ENCODE measurements at places on chromosomes 11 and 22.
A peak's percentile ranks its signal among the peaks of the same experiment; 100 is the strongest.

DNA sequence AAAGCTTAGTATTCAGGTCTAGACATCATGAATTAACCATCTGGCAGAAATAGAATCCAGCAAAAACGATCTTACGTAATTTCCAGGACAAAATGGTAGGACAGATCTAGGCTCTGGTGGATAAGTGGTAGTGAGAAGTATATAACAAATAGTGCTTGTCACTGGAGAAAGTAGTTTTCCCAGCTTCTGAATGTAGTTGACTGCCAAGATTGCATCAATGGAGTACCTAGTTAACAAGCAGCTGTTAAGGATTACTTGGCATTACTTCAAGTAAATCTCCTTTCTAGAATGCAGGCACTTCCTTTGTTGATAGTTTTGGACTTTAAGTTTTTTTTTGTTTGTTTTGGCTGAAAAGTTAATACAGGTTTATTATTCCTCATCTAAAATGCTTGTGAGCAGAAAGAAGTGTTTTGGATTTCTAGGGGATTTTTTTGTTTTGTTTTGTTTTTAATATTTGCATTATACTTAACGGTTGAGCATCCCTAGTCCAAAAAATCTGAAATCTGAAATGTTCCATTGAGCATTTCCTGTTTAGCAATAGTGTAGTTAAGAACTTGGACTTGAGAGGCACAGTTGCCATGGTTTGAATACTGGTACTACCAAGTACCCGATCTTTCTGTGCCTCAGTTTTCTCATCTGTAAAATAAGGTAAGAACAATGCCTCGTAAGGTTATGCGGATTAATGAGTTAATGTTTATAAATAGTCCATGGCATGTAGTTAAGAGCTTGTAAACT is 20.3 kb downstream of the FAM118B start:
- no peak for DNase-seq

DNA sequence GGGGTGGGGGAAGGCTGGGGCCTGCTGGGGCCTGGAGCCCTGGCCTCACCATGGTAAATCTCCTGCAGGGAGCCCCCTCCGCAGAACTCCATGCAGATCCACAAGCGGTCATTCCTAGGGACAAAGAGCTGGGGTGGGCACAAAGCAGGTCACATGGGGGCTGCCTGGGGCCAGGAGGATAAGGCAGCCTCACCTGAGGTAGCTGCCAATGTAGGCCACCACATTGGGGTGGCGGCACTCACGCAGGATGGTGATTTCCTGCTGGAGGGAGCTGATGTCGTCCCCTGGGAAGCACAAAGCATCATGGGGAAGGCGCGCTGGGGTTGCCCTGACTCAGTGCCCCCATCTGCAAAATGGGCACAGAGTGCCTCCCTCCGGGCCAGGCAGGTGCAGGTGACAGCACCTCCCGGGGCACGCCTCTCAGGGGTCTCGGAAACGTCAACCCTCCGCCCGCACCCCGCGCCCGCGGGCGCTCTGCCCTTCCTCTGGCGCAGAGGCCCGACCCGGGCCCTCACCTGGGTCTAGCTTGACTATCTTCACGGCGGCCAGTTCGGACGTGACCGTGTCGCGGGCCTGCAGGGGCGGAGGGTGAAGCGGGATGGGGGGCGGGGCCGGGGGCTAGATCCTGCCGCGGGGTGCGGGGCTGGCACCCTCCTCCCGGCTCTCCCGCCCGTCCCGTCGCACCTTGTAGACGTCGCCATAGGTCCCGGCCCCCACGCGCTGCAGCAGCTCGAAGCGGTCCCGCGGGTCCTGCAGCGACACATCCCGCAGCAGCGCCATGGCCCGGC is 450 bp downstream of the MAP4K2 start:
- no peak for DNase-seq

DNA sequence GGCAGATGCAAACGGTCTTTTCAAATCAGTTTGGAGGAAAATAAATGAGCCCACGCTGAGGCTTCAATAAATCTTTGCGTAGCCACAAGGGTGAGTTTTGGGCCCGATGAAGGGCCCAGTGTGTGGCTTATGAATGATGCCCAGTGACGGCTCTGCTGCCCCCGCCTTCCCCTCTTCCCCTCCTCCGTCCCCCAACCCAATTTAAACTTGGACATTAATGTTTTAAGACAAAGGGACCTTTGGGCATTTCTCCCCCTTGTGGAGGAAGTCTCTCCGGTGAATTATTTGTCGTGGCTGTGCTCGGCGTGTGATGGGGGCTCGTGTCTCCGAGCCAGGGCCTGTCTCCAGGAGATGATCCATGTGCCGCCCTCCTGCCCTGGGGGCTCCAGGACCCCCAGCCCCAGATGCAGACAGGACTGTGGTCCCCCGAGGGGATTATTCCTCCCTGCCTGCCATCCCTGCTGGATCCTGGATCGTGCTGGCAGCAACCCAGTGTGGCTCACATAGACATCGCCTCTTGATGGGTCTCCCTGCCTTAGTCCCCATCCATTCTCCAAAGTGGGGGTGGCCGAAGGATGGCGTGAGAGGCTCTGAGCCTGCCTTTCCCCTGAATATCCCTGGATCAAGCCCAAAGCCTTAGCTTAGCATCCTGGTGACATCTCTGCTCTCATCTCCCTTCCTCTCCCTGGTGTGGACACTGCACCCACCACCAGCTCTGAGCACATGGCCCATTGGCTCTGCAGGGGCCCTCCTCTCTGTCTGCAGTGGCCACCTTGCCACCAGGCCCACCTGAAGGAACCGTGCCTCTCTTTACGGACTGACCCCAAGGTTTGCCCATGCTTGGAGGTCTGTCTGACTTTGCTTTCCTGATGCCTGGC is 56.4 kb downstream of the SMIM38 start:
- no peak for DNase-seq

DNA sequence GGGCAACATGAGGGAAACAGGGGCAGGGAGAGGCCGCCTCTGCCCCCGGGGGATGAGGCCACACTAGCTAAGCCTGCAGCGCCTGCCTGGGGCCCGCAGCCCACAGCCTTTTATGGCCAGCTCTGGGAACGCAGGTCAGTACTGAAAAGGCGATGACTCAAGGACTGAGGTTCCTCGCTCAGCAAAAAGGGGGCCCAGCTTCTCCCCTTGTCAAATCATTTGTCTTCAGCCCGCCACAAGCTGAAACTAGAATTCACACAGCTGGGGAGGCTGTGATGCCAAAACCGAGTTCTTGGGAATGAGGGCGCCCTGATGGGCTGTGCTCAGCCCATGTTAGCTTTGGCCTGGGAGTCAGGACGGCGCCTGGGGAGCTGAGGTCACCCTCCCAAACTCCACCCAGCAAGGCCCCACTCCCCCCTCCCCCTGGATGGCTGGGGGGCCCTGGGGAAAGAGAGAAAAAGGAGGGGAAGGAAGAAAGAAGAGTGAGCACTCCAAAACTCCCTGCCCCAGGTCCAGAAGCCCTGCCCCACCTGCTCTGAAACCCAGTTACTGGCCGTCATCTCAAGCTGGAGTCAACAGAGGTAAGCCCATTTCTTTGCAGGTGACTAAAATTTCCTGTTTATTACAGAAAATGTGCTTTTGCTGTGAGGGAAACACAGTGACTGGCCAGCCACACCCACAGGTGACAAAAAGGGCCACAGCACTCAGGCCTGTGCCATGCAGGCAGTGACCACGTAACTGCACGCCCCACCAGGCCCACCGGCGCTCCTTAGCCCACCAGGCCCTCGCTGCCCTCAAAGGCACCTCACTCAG is 13.7 kb downstream of the EHD1 start:
- no peak for DNase-seq

DNA sequence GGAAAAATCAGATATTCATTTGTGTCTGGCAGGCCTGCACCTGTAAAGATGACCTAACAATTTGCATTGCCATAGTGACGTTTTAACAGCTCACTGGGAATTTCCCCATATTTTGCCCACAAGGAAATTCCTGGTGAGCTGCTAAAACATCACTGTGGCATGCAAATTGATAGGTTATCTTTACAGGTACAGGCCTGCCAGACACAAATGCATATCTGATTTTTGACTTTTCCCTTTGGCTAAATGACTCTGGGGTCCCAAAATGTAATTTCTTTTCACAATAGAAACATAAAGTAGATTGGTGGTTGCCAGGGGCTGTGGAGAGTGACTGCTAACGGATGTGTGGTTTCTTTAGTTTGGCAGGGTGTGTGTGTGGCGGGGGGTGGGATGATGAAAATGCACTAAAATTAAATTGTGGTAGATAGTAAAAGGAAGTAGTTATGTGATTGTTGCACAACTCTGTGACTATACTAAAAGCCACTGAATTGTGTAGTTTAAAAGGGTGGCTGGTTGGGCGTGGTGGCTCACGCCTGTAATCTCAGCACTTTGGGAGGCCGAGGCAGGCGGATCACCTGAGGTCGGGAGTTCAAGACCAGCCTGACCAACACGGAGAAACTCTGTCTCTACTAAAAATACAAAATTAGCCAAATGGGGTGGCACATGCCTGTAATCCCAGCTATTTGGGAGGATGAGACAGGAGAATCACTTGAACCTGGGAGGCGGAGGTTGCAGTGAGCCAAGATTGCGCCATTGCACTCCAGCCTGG is 18.5 kb upstream of the FEZ1 start:
- no peak for DNase-seq

DNA sequence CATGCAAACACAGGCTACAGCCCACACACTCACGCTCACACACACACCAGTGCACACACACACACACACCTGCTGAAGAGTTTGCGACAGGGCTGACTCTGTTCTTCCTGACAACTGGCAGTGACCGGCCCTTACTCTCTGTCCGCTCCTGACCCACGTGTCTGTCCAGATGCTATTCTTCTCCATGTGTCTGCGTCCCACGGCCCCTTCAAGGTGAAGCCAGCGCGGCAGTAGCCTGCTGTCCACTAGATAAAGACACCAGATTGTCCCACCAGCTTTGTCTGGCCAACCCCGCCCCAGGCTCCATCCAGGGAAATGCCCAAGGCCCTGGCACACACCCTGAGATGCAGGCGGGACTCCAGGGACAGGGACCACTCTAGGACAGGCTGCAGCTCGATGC is 713.9 kb downstream of the BRD1 start:
- no peak for DNase-seq

- DNase-seq: no peak
Measured at GRCh38 chr22:49956418-49956770, 4.2 kb upstream of the PIM3 start.

DNA sequence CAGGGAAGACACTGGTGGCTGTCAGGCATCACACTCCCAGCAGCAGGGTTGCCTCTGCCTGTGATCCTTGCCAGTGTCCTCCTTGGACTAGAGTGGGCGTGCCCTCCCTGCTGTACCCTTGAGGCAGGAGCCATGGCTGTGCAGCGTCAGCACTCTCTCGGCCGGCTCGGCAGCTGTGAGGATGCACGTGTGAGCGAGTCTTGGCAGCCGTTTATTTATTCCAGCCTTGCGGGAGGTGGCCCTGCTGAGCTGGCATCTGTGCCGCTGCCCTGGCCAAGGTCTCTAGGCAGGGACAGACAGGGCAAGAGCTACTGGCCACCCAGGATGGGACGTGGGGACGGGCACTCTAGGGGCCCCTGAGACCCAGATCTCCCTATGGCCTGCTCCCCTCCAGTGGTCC is 33.9 kb downstream of the TSPAN4 start:
- DNase-seq: no peak

DNA sequence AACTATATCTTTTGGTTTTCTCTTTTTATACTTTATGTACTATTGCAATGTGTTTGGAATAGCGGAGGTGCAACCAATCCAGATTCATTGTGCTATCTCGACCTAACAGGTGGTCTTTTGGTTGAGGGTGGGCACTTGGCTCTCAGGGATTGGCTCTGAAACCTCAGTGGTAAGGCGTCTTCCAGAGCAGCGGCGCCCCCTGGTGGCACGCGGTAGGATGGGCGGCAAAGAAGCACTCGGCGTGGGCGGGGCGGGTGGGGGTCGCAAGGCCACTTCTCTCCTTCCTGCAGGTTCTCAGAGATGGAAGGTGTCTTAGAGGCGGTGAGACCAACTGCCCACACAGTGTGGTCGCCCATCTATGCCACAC is 19.2 kb upstream of the PLET1 start:
- peak; percentile 79 for DNase-seq

DNA sequence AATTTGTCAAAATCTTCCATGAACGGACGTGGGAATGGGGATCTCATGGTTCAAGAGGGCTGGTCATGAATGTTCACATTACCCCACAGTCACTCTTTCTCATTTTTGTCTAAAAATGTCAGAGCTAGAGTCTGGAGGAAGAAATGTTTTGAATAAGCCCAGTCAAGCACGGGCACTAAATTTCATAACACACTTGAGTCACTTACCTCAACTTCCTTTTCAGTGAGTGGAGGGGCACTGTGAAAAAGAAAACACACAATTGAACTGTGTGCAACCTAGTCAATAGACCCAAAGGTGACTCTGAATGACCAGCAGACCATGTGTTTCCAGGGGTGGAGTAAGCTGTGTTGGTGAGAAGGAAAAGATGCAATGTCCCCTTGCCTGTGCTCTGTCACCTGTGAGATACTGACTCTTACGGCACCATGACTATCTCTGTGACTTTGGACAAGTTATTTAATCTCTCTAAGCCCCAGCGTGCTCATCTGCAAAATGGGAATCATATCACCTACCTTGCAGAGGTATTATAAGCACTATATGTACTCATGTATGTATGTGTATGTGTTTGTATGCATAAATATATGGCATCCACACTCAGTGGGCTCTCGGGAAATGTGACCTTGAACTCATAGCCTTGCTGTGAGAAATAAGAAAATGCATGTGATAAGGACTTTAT is 38.2 kb upstream of the LYVE1 start:
- DNase-seq: no peak

GRCh38 chr11:108775324-108775723 is 110.5 kb downstream of the DDX10 start:
- DNase-seq: no peak

- DNase-seq: peak; percentile 32
Measured at GRCh38 chr11:123405123-123405592, 24.9 kb upstream of the GRAMD1B start.

DNA sequence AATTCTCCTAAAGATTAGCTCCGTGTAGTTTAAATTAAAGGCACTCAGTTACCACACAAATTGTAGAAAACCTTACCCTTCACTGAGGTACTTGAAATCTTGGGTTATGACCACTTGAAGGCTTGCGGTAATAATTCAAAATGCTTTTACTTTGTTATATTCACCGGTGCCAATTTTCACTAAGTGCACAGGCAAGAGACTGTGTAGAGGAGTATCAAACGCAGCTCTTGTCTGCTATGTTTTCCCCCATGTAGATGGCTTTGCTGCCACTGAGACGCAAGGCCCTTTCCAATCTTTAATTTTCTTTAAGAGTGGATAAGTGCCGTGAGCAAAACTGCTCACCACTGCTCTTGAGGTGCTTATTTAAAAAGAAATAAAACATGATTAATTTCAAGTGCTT is 155.8 kb downstream of the CADM1 start:
- DNase-seq: peak; percentile 56

GRCh38 chr22:31968022-31968421 is 23.7 kb downstream of the YWHAH start:
- DNase-seq: no peak

Measured in NCI-H1417 (cell line).